ENCODE measurements at places on chromosomes 5 and 9. TPM values are rescaled to one million over a fixed set of nuclear protein-coding genes. Genes with fewer than 3 reads are reported as not detected.

DNA sequence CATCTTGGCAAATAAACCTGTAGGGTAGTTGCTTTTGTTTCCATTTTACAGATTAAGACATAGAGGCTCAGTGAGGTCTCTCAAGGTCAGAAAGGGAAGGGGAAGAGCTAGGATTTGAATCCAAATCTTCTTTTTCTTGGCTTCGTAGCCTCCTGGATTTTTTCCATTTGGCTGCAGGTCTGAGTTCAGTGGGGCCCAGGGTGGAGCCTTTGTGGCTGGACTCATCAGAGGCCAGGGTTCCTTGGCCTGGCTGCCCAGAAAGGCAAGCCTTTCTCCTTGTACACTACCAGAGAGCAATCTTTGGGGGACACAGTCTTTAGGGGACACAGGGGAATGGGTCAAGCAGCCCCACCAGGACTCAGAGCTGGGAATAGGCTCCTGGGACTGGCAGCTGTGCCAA lies 10.5 kb upstream of the TRAF1 start:
- DNase-seq = no peak

GRCh38 chr5:61450493-61451279 lies 118.6 kb downstream of the ZSWIM6 start:
- peak; percentile 13 for DNase-seq

DNA sequence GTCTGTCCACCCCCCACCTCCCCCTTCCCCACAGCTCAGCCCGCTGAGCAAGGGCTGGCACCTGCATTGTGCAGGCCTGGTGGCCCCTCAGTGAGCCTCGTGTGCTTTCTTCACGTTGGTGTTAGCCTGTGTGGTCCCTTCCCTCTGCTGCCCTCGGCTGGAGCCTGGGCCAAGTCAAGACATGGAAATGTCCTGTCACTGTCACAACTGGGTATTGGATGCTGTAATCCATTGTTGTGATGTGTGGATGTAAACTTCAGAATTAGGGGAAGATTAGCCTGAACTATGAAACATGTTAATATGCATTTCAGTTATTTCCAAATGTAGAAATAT lies 103.9 kb downstream of the TRIO start:
- no peak for DNase-seq

DNA sequence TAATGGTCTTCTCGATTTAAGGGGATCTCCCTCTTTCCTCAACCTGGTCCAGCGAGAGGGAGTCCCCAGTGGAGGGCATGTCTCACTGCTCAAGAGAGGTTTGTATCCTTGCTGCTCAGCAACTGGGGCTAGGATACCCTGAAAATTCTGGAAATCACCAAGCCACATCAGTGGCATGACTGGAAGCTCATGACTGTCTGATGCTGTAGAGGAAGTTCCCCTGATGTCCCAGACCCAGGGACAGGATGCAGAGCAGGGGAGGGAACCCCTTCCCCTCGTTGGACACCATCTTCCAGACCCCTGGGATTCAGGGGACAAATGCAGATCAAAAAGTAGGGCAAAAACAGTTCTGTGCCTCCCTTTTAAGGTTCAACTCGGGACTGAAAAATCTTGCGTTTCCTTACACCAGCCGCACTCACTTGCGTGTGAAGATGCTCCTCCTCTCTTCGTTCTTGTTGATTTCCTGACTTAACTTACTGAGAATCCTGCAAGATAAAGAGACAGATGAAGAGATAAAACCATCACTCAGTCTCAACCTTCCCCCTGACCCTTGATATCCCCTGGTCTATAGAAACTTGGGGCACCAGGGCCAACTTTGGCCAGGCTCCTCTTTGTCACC lies 22.1 kb downstream of the LCP2 start:
- no peak for DNase-seq

Gene IL13
- total RNA-seq = not detected

Gene CAVIN4
- 4.2 TPM for total RNA-seq

DNA sequence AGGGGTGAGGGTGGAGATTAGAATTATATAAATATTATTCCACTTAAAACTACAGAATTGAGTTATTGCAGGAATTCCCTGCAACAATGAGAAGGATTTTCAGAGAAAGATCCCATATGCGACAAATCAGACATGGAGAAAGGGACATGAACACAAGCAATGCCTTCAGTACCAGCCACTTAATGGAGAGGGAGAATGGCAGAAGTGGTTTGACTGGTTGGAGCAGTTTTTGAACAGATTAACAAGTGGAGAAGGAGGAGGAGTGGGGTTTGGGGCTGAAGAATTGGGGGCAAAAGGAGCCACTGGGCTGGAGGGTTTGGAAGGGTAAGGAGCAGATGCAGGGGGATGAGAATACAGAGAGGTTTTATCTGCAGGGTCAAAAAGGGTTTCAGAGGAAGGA lies 620.9 kb upstream of the PTPRD start:
- peak; percentile 2 for DNase-seq

Gene ARSI
- total RNA-seq = not detected

All from thyroid gland (tissue), 4 donors.